ENCODE measurements at places on chromosomes 7 and 10. TPM values are rescaled to one million over a fixed set of nuclear protein-coding genes. Genes with fewer than 3 reads are reported as not detected.
A peak's percentile ranks its signal among the peaks of the same experiment; 100 is the strongest.

DNA sequence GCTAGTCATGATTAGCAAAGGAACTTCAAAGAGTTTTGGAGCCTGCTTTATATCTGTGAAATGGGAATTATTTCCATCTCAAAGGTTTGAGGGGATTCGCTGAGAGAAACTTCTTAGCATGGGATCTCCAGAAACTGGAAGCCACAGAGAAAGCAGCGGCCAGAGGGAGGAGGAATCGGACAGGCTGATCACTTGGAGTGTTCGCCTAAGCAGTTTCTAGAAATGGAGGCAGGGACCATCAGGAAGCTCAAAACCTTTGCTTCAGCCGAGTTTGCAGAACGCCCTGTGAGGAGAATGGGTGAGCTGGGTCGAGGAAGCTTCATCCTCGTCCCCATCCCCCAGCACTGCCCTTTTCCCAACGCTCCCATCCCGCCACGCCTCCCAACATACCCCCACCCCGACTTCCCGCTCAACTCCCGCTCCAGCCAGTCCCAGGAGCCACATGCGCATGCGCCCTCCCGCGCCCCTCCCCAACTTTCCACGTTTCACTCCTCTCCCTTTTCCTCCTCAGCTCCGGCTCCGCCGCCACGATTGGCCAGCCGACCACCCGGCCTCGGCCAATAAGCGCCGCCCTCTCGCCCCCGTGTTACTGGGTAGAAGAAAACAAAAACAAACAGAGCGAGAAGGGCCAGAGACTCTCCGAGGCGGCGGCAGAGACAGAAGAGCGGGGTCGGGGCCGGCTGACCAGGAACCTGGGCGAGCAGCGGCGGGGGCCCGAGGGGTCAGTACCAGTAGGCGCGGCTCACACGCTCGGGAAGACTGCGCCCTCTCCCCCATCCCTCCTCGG lies at the start of gene PDCD4:
TSS of gene PDCD4 (plus strand) at position 631 of the 787 bp plus-strand sequence. CDS start 4,100 bp downstream, outside the sequence.
- peak; percentile 88 for DNase-seq
- H3K4me1 ChIP-seq, result peaks cover 52% of the 10 kb centered on the region
- H3K27ac ChIP-seq, result peak within 1 kb of the TSS; percentile 97
- H3K36me3 ChIP-seq, result peaks cover 7% of the 10 kb centered on the region
- no peaks in the 10 kb centered on the region for H3K27me3 ChIP-seq

- no peak overlapping the region for H3K27ac ChIP-seq
- no peak overlapping the region for H3K4me3 ChIP-seq
- H3K4me1 ChIP-seq, result no peaks in the 10 kb centered on the region
Measured at GRCh38 chr7:44282601-44283171, 42.7 kb downstream of the CAMK2B start.

DNA sequence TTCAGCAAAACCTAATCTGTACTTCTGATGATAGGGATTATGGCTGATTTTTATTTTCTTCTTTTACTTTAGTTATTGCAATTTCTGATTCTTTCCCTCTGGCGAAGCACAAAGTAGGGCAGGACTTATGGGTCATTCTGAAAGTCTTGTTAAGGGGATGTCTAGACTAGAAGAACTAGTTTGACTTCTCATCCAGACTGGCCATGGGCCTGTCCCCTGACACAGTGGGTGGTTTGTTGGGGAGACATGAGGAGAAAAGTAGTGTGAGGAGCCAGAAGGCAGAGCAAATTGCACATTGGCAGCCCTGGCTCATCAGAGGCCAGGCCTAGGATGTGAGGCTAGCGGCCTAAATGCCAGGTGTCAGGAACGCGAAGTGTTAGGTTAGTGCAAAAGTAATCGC lies 152.8 kb downstream of the RTKN2 start:
- DNase-seq, result no peak
- no peaks in the 10 kb centered on the region for H3K4me1 ChIP-seq
- no peaks in the 10 kb centered on the region for H3K27me3 ChIP-seq
- no peak overlapping the region for H3K4me3 ChIP-seq
- no peaks in the 10 kb centered on the region for H3K36me3 ChIP-seq

Gene CUZD1
- 0.78 TPM for total RNA-seq

DNA sequence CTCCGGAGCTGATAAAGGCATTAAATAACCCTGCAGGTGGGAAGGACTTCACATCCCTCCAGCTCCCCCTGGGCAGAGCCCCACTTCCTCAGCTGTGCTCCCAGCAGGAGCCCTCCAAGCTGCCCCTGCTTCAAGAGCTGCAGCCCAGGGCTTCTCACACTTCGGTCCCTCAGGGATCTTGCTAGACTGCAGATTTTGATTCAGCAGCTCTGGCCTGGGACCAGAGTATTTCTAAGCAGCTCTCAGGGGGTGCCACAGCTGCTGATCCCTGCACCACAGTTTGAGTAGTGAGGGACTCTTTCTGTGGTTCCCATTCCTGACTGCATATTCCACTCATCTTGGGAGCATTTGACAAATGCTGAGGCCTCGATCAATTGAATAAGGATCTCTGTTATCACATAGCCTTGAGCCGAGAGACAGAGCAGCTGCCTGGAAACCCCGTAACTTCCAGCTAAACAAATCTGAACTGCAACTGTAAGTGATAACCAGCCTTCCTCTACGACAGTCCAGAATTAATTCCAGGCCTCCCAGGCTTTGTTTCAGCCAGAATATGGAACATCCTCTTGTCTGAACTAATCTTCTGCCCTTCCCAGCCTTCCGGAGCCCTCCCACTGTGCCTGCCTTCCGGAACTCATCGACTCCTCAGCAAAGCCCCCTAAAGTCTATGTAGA lies 161.4 kb downstream of the CCDC3 start:
- no peak overlapping the region for H3K4me3 ChIP-seq
- no peaks in the 10 kb centered on the region for H3K4me1 ChIP-seq

DNA sequence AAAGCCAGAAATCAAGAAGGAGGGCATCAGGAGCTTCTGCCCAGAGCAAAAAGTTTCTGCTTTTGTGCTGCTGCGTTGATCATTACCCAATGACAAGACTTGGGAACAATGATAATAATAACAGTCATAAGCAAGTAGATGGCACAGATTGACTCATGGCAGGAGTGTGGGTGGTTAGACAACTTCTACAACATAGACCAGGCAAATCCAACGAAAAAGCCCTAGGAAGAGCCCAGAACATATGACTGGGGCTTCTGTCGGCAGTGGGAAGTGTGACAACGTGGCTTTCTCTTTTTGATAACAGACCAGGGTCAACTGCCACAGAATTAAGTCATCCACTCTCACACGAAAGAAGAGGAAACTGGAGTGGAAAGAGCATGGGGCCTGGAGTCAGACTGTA lies 85.4 kb upstream of the TRIL start:
- no peaks in the 10 kb centered on the region for H3K36me3 ChIP-seq
- DNase-seq, result no peak
- no peak overlapping the region for H3K27ac ChIP-seq
- H3K4me3 ChIP-seq, result no peak overlapping the region
- no peaks in the 10 kb centered on the region for H3K4me1 ChIP-seq

- H3K27me3 ChIP-seq, result peaks cover 16% of the 10 kb centered on the region
- H3K27ac ChIP-seq, result no peak overlapping the region
Measured at GRCh38 chr7:4883033-4883371, 514 bp downstream of the RADIL start.

Gene NRAP
- not detected for total RNA-seq

All from natural killer cell (primary cell).